Spinal cord (tissue), 10 donors: ENCODE measurements at places on chromosomes 1 and 21. TPM values are rescaled to one million over a fixed set of nuclear protein-coding genes. Genes with fewer than 3 reads are reported as not detected.

DNA sequence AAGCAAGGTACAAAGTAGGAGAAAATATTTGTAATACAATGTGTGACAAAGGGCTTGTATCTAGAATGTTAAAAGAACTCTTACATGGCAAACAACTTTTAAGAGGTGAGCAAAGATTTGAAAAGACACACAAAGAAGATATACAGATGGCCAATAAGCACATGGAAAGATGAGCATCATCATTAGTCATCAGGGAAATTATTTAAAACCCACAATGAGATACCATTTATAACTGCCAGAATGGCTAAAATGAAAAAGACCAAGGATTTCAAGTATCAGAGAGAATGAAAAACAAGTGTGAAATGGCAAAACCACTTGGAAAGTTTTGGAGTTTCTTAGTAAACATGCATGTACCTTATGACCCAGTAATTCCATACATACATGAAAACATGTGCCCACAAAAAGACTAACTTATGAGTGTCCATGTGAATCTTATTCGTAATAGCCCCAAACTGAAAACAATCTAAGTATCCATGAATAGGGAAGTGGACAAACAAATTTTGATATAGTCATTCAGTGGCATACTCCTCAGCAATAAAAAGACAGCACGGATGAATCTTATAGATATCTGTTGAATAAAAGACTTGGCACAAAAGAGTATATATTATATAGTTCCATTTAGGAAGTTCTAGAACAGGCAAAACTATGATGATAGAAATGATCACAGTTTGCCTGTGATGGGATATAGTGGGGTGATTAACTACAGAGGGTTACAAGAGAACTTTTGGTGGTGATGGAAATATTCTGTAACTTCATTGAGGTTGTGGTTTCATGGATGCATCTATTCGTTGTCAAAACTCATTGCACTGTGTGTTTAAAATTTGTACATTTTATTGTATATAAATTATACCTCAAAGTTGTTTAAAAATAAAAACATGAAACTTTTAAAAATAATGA lies 82.0 kb downstream of the DISP1 start:
- H3K36me3 ChIP-seq: peaks cover 12% of the 10 kb centered on the region
- no peak overlapping the region for H3K27ac ChIP-seq
- no peak for DNase-seq
- H3K27me3 ChIP-seq: no peaks in the 10 kb centered on the region
- no peaks in the 10 kb centered on the region for H3K4me1 ChIP-seq

DNA sequence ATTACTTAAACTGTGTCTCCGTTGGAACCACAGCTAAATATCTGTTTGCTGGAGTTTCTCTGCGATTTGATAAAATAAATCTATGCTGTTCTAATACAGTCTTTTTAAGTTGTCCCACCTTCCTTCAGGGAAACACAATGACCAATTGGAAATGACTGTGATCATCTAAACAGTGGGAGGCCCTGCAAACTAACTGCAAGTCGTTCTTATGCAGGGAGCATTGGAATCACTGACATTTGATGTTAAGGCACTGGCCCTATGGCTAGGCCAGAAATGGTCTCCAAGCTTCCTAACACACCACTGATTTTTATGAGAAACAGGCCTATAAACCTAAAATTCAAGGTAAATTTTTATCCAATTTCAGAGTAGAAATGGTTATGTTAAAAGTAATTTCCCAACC lies 645.2 kb downstream of the LMO4 start:
- H3K27ac ChIP-seq: no peak overlapping the region
- no peaks in the 10 kb centered on the region for H3K27me3 ChIP-seq
- no peak overlapping the region for H3K4me3 ChIP-seq
- H3K4me1 ChIP-seq: no peaks in the 10 kb centered on the region
- no peaks in the 10 kb centered on the region for H3K36me3 ChIP-seq

The SYCP1 gene
- total RNA-seq: 0.11 TPM

DNA sequence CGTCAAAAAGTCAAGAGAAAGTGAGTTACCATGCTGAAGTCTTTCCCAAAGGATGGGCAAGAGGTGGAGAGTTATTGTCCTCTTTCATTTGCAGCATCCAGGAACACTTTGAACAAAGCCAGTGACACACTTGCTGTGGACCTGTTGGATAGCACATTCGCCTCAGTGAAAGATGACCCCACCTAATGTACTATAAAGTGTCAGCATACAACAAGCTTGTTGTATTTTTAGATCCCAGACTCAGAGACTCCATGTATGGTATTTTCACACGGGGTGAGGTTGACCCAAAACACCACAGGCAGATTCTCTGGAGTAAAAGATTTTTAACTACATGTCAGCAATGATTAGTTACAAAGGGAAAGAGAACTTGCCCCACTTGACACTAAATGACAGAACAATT lies 273.8 kb downstream of the PTBP2 start:
- no peak overlapping the region for H3K27ac ChIP-seq
- DNase-seq: no peak
- no peaks in the 10 kb centered on the region for H3K27me3 ChIP-seq
- H3K36me3 ChIP-seq: no peaks in the 10 kb centered on the region

The PALMD gene
- total RNA-seq: 42.5 TPM

The DIPK1A gene
- 12.3 TPM for total RNA-seq

The MRPS14 gene
- total RNA-seq: 45.3 TPM

- no peak overlapping the region for H3K4me3 ChIP-seq
- H3K4me1 ChIP-seq: no peaks in the 10 kb centered on the region
- H3K27ac ChIP-seq: no peak overlapping the region
- DNase-seq: no peak
- no peaks in the 10 kb centered on the region for H3K27me3 ChIP-seq
These were observed 56.9 kb downstream of the PTPRF start for GRCh38 chr1:43587594-43587993.

GRCh38 chr1:25926731-25927496 lies 20.7 kb upstream of the STMN1 start:
- no peaks in the 10 kb centered on the region for H3K27me3 ChIP-seq
- peaks cover 29% of the 10 kb centered on the region for H3K4me1 ChIP-seq
- H3K4me3 ChIP-seq: no peak overlapping the region
- no peaks in the 10 kb centered on the region for H3K36me3 ChIP-seq

The TRIM58 gene
- total RNA-seq: 13.9 TPM

GRCh38 chr1:169460191-169460833 lies 25.4 kb downstream of the SLC19A2 start:
- H3K27me3 ChIP-seq: peaks cover 6% of the 10 kb centered on the region
- peak; percentile 4 for DNase-seq
- H3K36me3 ChIP-seq: no peaks in the 10 kb centered on the region

GRCh38 chr1:48229317-48229716 lies 6.8 kb downstream of the SLC5A9 start:
- DNase-seq: no peak
- no peaks in the 10 kb centered on the region for H3K4me1 ChIP-seq
- H3K27me3 ChIP-seq: no peaks in the 10 kb centered on the region
- no peaks in the 10 kb centered on the region for H3K36me3 ChIP-seq
- no peak overlapping the region for H3K4me3 ChIP-seq

DNA sequence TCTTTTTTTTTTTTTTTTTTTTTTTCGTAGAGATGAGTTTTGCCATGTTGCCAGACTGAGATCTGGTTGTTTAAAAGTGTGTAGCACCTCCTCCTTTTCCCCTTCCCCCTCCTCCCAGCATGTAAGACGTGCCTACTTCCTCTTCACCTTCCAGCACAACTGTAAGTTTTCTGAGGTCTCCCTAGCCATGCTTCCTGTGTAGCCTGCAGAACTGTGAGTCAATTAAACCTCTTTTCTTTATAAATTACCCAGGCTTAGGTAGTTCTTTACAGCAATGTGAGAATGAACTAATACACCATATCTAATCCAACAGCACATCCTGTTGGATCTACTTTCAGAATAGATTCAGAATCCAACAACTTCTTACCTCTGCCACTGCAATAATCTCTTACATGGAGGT lies 111.1 kb downstream of the CLIC6 start:
- H3K36me3 ChIP-seq: no peaks in the 10 kb centered on the region
- no peaks in the 10 kb centered on the region for H3K27me3 ChIP-seq
- H3K4me3 ChIP-seq: no peak overlapping the region
- H3K27ac ChIP-seq: no peak overlapping the region
- no peaks in the 10 kb centered on the region for H3K4me1 ChIP-seq
- no peak for DNase-seq

DNA sequence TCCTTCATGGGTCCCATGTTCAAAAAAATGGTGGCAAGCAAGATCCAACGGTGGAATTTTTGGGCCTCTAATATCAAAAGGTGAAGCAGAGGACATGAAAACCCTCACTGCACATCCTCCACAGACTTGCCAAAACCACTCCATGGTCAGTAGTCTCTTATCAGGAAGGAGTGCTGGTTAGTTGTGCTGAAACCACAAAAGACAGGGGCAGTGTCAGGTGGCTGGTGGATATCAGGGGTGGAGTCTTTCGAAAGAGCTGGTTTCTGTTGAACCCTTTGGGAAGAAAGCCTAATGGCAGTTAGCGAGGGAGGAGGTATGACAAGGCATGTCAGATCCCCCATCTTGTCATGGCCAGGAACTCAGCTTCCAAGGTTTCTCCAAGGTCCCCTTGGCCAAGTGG lies 395.9 kb upstream of the CAMK1G start:
- H3K27ac ChIP-seq: no peak overlapping the region
- no peaks in the 10 kb centered on the region for H3K27me3 ChIP-seq
- H3K4me1 ChIP-seq: peaks cover 4% of the 10 kb centered on the region
- no peaks in the 10 kb centered on the region for H3K36me3 ChIP-seq
- H3K4me3 ChIP-seq: no peak overlapping the region

DNA sequence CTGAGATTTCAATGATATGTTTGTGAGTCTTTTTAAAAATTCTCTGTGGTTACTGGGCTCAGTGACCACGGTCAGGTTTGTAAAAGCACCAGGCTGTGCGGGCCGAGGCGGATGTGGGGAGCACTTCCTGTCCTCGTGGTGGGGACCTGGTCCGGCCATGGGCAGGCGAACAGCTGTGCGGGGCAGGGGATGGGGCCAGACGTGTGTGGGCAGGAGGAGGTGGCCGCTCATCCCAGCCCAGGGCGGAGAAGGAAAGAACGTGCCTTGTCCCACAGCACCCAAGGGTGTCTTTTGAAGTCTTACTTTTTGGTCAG lies 5.2 kb upstream of the OXCT2 start:
- H3K27ac ChIP-seq: no peak overlapping the region
- peaks cover 5% of the 10 kb centered on the region for H3K4me1 ChIP-seq
- no peaks in the 10 kb centered on the region for H3K27me3 ChIP-seq
- no peaks in the 10 kb centered on the region for H3K36me3 ChIP-seq

GRCh38 chr1:83131692-83131955 lies 867.3 kb downstream of the TTLL7 start:
- no peaks in the 10 kb centered on the region for H3K36me3 ChIP-seq
- H3K27ac ChIP-seq: no peak overlapping the region
- no peaks in the 10 kb centered on the region for H3K4me1 ChIP-seq
- H3K27me3 ChIP-seq: no peaks in the 10 kb centered on the region
- no peak overlapping the region for H3K4me3 ChIP-seq

DNA sequence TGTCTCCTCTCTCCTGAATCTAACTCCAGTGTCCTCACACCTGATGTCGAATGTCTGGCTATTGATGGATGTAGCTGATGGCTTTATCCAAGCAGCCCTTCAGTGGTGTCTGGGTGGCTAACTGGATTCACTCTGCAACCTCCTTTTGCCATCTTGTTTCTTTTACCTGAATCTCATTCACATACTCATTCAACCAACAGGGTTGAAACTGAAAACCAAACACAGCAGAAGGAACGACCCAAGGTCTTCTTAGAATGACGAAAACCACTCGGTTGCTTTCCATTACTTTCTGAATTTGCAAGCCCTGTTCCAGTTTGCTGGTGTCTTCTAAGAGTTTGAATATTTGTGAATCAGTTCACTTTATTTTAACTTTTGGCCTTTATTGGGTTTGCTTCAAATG lies 424.3 kb upstream of the CXADR start:
- no peaks in the 10 kb centered on the region for H3K27me3 ChIP-seq
- no peaks in the 10 kb centered on the region for H3K36me3 ChIP-seq
- no peak overlapping the region for H3K4me3 ChIP-seq
- DNase-seq: no peak
- peak overlapping the region; percentile 48 for H3K27ac ChIP-seq
- H3K4me1 ChIP-seq: no peaks in the 10 kb centered on the region
